ENCODE measurements at places on chromosomes 3 and 15. TPM values are rescaled to one million over a fixed set of nuclear protein-coding genes. Genes with fewer than 3 reads are reported as not detected.
A peak's percentile ranks its signal among the peaks of the same experiment; 100 is the strongest.

DNA sequence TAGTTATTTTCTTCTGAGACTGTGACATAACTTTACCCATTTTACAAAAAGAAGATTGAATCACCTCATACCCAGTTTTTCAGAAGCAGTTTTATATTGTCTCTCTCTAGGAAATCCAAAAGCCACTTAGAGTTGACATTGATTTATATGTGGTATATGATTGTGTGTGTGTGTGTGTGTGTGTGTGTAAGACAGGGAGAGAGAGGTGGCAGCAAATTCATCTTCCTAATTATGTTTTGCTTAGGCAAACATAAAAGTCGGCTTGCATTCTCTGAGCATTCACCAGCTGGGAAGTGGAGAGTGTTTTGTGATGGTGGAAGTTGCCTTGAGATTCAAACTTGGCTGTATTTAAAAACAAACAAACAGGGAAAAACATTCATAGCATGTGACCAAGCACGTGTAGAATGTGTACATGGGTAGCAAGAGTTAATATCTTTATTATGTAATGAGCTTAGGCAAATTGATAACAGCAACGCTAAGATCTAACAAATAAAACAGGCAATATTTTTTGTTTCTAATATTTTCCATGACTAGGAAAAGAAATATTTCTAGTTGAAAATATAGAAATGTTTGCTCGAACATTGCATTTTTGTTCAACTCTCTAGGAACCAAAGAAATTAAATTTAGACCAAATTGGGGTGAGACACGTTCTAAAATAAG lies 64.4 kb upstream of the IGF1R start:
- DNase-seq: no peak

- DNase-seq: no peak
These were observed 184.5 kb upstream of the ATP11B start for GRCh38 chr3:182608832-182609231.

- DNase-seq: peak; percentile 25
These were observed 163.2 kb downstream of the SYNPR start for GRCh38 chr3:63441262-63441661.

GRCh38 chr15:43440721-43441281 lies 52.2 kb downstream of the TP53BP1 start:
- DNase-seq: no peak

DNA sequence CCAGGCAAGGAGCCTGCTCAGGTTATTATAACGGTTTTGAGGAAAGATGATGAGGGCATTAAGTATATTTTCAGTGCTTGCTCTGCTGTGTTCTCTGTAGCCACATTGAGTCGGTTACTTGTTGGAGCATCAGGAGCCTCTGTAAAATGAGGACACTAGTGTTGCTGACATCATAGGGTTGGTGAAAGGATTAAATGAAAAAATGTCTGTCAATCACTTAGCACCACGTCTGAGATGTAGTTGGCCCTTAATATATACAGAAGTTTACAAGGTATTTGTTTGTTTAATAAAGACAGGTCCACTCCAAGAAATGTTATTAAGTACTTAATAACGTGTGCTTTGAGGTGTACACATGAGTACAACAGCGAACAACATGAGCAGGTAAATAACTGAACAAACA lies 735 bp upstream of the SLC25A26 start:
- no peak for DNase-seq

The THAP10 gene
- 1.4 TPM for total RNA-seq

All from left colon (tissue), 2 donors.